ENCODE measurements at places on chromosomes 5 and 9. TPM values are rescaled to one million over a fixed set of nuclear protein-coding genes. Genes with fewer than 3 reads are reported as not detected.
A peak's percentile ranks its signal among the peaks of the same experiment; 100 is the strongest.

Gene LCN2
- 83.4 TPM for total RNA-seq

GRCh38 chr5:139027150-139027549 lies 152.0 kb upstream of the LRRTM2 start:
- no peak for DNase-seq
- H3K27me3 ChIP-seq: no peaks in the 10 kb centered on the region
- no peaks in the 10 kb centered on the region for H3K36me3 ChIP-seq
- no peak overlapping the region for H3K4me3 ChIP-seq

DNA sequence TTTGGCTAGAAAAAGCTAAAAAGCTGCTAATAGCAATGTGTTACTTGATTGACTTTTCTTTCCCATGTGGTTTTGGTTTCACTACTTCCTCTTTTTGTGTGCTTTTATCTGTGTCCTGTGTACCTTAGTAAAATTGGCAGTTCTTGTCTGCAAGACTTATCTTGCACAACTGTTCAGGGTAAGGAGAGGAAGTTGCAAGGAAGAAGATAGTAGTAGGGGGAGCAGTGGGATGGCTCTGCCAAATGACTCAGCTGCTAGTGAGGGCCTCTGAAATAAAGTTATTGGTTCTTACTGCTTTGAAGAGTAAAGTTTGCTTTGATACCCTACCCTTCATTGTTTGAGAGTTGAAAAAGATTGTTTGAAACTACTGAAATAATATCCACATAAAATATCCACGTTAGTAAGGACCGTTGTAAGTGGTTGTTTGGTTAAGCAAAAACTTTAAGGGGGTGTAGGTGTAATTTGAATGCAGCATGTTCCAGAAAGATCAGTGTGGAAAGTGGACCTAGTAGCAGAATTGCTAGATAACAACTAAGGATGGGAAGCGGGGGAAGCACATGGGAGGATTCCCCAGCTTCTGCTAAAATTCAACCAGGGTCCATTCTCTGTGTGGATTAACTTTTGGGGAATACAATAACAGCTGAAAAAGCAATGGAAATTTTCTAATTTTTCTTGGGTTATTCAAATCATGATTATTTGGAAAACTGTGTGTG lies 123.5 kb downstream of the SCAMP1 start:
- no peaks in the 10 kb centered on the region for H3K27me3 ChIP-seq
- no peak for DNase-seq
- peaks cover 32% of the 10 kb centered on the region for H3K36me3 ChIP-seq

- H3K4me1 ChIP-seq: peaks cover 45% of the 10 kb centered on the region
- peak; percentile 65 for DNase-seq
- H3K27me3 ChIP-seq: no peaks in the 10 kb centered on the region
- peak overlapping the region; percentile 68 for H3K4me3 ChIP-seq
- H3K27ac ChIP-seq: peak overlapping the region; percentile 68
Measured at GRCh38 chr5:6714226-6715041, 1.2 kb downstream of the TENT4A start.

- H3K4me1 ChIP-seq: peaks cover 5% of the 10 kb centered on the region
- no peaks in the 10 kb centered on the region for H3K27me3 ChIP-seq
- H3K27ac ChIP-seq: no peak overlapping the region
- peaks cover 98% of the 10 kb centered on the region for H3K36me3 ChIP-seq
Measured at GRCh38 chr9:86337469-86338108, 16.6 kb downstream of the TUT7 start.

- no peaks in the 10 kb centered on the region for H3K27me3 ChIP-seq
- H3K4me1 ChIP-seq: no peaks in the 10 kb centered on the region
- H3K36me3 ChIP-seq: no peaks in the 10 kb centered on the region
- DNase-seq: no peak
- no peak overlapping the region for H3K4me3 ChIP-seq
- H3K27ac ChIP-seq: no peak overlapping the region
Measured at GRCh38 chr5:60483050-60483449, 216.9 kb downstream of the DEPDC1B start.

Gene ARHGEF28
- total RNA-seq: 30.4 TPM

Gene SLC34A3
- not detected for total RNA-seq

DNA sequence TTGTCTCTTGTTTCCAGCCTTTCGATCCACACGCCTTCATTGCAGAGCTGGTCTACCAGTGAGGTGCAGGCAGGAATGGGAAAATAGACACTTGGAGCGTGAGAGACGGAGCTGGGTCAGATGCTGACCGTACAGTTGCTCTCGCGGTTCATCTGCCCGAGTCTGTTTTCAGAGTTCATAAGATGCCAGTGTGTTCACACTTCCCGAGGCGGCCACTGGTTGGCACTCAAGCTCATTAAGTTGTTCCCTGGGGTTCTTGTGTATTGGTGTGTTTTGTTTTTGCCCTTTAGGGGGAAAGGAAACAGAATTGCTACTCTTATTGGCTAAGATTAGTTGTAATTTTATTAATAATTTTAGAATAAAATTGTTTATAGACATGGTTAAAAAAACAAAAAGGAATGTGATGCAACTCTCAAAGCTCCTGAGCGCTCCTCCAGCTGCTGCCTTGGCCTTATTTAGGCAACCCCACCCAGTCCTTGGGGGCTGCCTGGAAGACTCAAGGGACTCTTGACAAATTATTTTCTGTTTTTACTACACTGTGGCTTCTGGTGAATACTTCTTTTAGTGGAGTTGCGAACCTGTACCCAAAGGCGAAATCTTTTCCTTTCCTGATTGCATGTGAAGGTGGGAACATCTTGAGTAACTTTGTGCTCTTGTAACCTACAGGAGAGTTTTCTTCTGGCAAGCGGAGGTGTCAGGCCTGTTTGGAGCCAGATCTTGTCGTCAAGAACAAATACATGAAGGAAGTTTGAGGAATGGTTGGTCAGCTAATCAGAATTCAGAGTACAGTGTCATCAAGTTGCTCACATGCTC lies 146.1 kb downstream of the MAST4 start:
- DNase-seq: peak; percentile 55
- no peaks in the 10 kb centered on the region for H3K36me3 ChIP-seq
- H3K4me1 ChIP-seq: peaks cover 40% of the 10 kb centered on the region
- H3K27me3 ChIP-seq: no peaks in the 10 kb centered on the region
- H3K27ac ChIP-seq: peak overlapping the region; percentile 48

Gene EQTN
- not detected for total RNA-seq
